Ureter (tissue), 1 donor: ENCODE measurements at places on chromosomes 13 and 19. TPM values are rescaled to one million over a fixed set of nuclear protein-coding genes. Genes with fewer than 3 reads are reported as not detected.

DNA sequence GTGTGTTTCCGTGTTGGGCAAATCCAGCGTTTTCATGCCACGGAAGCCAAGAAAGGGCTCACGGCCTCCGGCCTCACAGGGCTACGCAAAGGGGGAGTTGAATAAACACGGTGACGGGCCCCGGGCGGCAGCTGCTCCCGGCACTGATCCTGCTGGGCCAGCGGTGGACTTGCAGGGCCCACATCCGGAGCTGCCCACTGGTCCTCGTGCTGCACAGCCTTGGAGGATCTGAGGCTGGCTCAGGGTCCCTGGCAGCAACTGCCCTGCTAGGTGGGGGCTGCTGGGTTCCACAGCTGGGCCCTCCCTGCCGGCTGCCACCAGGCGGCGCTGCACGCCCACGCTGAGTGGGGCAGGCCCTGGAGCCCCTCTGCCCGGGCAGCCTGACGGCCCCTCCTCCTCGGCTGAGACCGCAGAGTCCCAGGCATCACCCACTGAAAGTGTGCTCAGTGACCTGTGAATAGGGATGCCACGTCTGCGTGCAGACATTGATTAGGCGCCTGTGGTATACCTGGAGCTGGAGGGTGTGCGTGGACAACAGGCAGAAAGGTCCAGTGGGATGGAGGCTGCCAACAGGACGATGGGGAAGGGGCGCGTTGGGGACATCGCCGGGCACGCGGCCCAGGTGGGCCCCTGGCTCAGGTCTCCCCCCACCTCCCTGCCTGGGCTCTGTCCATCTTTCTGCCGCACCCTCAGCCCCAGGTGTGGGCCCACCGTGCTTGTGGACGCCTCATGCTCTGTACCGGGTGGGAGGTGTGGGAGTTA, 5.3 kb upstream of the HCN2 start:
- no peak for DNase-seq

DNA sequence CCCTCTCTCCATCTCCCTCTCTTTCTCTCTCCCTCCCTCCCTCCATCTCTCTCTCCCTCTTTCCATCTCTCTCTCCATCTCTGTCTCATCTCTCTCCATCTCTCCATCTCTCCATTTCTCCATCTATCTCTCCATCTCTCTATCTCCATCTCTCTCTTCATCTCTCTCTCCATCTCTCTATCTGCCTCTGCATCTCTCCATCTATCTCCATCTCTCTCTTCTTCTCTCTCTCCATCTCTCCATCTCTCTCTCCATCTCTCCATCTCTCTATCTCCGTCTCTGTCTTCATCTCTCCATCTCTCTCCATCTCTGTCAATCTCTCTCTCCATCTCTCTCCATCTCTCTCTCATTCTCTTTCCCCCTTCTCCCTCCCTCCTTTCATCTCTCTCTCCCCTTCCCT, 56.1 kb upstream of the NFIC start:
- no peak for DNase-seq

The ATP4B gene
- total RNA-seq = not detected

- no peak for DNase-seq
Measured at GRCh38 chr13:32830336-32831031, 185.7 kb upstream of the KL start.

DNA sequence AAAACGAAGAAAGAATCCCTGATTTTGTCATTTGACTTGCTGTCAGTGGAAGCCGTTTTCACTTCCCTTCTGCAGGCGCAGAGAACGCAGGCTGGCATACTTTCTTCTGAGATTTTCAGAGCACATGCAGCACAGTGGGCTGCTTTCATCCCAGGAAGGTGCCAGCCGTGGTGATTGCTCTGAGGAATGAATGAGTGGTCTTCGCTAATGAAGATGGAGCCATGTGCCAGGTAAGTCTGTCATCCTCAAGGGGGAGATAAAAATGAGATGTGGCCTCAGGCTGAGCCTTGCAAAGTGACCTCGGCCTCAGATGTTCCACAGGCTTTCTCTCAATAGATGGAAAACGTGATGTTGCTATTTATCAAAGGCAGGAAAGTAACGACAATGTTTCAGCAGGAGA, 94.6 kb upstream of the FARP1 start:
- DNase-seq = no peak

GRCh38 chr19:47433121-47433520, 13.8 kb upstream of the MEIS3 start:
- DNase-seq = no peak

DNA sequence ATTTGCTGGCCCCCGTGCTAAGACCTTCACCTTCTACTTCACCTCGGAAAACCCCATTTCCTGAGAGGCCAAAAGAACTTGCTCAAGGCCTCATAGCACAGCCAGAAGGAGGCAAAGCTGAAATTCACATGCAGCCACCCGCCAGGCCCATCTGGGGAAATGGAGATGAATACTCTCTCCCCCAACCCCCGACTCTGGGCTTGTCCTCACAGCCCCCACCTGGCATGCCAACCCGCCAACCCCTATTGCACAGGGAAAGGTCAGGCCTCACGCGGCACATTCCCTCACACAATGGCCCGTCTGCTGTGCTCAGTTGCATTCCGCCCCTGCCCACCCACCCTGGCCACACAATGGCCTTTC, 3.2 kb downstream of the PRX start:
- DNase-seq = no peak

The EPS8L1 gene
- total RNA-seq = 64.6 TPM

DNA sequence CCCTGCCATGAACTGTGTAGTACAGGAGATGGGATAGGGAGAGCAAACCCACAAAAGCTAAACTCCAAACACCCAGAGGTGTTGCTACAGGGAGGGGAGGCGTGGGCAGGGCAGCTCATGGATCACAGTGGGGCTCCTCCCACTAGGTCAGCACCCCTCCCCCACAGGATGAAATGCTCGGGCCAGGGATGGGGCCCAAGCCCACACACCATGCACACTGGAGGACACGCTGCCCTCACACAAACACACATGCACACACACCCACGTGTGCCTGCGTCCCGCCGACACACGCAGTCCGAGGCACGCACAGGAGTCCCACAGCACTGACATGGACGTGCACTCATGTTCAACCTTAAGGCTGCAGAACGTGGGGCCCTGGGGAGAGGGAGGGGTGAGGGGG, 6.0 kb upstream of the CCNP start:
- DNase-seq = no peak

GRCh38 chr19:42601811-42602443, 7.2 kb upstream of the CEACAM8 start:
- DNase-seq = no peak

The RFPL4AL1 gene
- total RNA-seq = not detected
